ENCODE measurements at places on chromosomes 2 and 18.

GRCh38 chr2:86337244-86337835 is at the start of gene REEP1:
Gene REEP1 (minus strand): TSS chr2:86337626. CDS start chr2:86337510, 116 bp downstream.
- DNase-seq, result no peak

DNA sequence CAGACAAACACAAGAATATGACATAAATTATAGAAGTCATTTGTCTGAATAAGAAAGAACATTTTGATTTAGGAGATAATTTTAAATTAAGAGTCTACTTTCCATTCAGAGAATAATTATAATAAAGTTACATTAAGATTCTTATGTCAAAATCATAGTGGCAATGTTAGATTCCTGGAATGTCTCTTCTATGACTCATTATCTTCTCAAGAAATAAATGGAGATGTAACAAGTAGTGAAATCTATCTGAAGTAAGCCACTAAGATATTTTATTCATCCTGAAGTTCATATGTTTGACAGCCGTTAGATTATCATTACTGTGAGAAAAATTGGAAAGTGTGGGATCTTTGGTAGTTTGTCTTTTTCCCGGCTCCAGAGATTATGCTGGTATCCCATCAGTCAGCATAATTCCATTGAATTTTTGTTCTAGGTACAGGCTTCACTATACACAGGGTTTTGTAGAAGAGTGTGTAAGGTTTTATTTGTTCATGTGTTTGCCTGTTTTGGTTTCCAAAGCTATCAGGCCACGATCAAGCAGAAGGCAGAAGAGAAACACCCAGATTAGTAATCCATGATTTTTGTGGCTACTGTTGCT is 1246.6 kb upstream of the LRRTM1 start:
- no peak for DNase-seq

- no peak for DNase-seq
Observed at GRCh38 chr2:68768951-68769350, 34.3 kb downstream of the ARHGAP25 start.

- DNase-seq, result no peak
Observed at GRCh38 chr18:8217051-8217564, 392.1 kb upstream of the RAB12 start.

DNA sequence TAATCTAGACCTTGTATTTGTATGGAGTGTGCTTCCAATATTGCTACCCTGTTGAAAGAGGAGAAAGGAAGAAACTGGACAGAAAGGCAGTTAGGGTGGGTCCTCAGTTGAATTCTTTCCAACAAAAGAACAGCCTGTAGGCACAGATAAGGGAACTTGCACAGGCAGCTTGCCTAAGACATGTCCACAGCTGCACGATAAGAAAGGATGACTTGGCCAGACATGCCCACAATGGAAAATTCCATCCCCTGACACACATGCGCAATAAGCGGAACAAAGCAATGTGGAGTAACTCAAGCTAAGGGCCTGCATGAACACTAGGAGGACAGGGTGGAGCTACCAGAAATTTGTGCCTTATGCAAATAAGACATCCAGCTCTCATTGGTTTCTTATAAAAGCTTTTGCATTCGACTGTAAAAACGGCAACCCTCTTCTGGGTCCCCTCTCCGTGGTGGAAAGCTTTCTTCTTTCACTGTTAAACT is 1084.7 kb upstream of the NXPH2 start:
- no peak for DNase-seq

DNA sequence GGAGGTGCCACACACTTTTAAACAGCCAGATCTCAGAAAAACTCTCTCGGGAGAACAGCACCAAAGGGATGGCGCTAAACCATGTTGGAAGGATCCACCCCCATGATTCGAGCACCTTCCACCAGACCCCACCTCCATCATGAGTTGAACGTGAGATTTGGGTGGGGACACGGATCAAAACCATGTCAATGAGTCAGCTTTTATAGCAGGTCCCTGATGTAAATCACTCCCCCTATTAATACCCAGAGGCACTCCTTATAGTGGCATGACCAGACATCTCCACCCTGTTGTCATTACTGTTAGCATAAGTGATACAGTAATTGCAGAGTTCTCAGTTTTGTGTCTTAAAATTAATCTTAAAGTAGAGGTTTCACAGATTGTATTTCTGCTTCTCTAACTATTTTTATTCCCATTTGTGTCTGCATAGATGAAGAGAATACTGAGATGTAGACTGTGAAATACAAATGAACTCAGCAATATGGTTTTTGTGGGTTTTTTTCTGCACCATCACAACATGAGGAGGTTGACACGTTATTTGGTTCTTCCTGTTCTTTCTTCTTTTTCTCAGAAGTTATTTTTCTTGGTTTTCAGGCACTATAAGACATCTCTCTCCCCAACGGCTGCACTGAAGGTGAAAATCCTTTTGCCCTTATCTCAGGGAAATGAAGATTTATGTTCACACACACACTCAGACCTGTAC is 218.2 kb downstream of the ARL4C start:
- no peak for DNase-seq

GRCh38 chr2:142827170-142827569 is 50.3 kb upstream of the KYNU start:
- DNase-seq, result no peak

- DNase-seq, result no peak
Observed at GRCh38 chr2:15780912-15781574, 159.3 kb upstream of the MYCN start.

- no peak for DNase-seq
Observed at GRCh38 chr2:152453129-152453911, 118.3 kb downstream of the FMNL2 start.

GRCh38 chr2:60992985-60993392 is 24.5 kb upstream of the PEX13 start:
- DNase-seq, result no peak

DNA sequence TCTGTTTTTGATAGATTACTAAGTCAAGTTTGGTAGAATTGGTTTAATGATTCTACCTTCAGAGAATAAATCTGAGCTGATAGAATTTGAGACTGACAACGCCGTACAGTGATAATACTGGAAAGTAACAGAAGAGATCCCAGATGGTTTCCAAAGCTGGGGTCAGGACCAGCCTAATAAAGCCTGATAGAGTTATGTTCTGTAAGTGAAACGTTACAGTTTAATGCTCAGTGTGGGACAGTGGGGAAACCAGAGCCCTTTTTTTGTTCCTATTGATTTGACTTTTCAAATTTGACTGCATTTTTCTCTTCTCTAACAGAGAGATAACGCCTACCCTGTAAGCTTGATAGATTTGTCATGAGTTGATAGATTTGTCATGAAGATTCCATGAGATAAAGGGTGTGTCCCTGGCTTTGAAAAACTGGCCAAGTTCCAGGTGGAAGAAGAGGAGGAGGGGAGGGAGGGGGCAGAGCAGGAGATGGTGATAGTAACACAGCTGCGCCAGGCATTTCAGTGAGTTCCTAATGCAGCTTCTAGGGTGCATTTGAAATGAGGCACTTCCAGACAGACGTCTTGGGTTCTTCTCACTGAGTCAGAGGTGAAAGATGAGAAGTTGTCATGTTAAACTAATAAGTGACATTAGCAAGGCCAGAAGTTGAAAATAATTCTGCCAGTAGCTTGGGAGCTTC is 65.1 kb downstream of the CERS6 start:
- no peak for DNase-seq

GRCh38 chr2:202049840-202050239 is 16.2 kb downstream of the FZD7 start:
- no peak for DNase-seq

DNA sequence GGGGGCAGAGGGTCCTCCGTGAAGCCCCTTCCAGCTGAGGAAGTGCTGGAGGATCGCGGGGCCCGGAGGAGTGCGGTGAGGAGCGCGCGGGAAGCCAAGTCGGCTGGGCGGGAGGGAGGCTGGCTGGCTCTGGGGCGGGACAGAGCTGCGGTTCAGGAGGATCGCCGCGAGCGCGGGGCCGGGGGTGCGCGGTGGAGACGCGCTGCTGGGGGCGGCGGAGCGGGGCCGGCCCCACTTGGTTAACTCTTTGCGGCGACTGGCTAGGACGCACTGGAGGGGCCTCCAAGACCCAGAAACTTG is 464 bp downstream of the CYBRD1 start:
- DNase-seq, result no peak

DNA sequence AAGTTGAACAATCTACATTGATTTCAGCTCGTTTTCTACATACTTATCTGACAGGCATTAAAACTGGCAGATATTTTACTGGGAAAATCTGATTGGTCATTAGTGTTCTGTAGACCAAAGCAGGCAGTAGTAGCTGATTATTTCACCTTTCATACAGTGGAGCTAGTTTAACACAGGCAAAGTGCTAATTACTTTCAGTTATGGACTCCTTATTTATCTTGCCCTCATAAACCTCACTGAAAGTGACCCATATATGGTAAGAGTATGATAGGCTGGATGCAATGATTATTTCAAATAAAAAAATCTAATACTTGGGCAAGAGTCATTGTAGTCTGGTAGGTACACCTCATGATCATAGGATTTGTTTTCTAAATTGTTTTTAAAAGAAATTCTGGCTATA is 129.7 kb downstream of the MYO1B start:
- no peak for DNase-seq

- no peak for DNase-seq
Observed at GRCh38 chr2:46118656-46119371, 178.4 kb upstream of the EPAS1 start.

DNA sequence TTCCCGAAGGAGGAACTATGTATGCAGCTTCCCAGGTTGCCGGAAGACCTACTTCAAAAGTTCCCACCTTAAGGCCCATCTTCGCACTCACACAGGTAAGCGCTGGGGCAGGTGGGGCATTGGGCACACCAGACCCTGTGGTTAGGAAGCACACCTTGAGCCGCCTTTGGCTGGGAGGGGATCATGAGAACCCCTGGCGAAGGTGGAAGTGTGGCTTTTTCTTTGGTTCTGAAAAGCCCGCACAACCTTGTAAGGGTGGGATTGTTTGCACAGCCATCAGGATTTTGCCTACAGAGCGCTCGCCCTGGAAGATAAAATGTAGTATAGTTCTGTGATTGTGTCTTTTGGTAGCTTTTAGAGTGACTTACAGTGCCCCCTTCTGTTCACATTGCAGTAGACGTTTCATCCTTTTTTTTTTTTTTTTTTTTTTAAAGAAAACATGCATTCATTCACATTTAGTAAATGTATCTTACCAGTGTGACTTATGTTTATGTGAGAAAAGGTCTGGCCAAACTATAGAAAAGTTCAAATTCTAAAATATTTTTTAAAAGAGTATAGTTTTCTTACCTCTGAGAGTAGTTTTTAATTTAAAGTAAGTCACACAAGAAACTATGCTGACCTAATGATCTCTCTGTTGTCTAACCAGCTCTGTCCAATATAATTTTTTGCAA is 5.3 kb downstream of the KLF11 start:
- no peak for DNase-seq

DNA sequence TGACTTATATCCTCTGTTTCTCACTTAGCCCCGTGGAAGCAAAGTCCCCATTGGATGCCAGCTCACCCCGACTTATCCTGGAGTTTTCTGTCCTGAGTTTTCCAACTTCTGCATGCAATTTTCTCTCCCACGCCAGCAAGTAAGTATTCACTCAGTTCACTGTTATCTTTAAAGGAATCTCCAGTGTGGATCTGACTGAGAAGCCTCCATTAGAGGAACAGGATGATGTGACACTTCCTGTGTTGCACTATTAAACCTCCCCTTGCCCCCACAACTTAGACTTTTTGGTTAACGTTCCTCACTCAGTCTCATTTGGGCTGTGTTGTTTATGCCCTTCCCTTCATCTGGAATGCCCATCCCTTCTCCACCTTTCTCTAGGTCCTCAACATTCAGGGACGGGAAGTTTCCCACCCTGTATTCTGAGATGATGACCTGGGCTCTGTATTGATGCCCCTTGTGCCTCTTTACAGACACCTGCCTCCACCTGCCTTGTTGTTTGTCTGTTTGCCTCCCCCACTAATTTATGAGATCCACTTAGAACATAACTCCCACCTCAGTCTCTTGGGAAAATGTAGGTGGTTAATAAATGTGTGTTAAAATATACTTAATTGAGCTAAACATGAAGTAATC is 536.1 kb upstream of the RAB6C start:
- no peak for DNase-seq

GRCh38 chr2:175312137-175312536 is 130.6 kb upstream of the ATP5MC3 start:
- no peak for DNase-seq

GRCh38 chr18:316393-316792 is 48.5 kb upstream of the THOC1 start:
- no peak for DNase-seq

GRCh38 chr2:96734880-96735583 is 4.8 kb downstream of the LMAN2L start:
- DNase-seq, result no peak

- no peak for DNase-seq
Observed at GRCh38 chr18:63315876-63316275, 3.7 kb downstream of the BCL2 start.

Measured in T follicular helper cell (primary cell).